Activated gamma-delta T cell treated with Interleukin-2 at 50 U/mL for 16 hours (primary cell): ENCODE measurements at places on chromosomes 7 and 10.

DNA sequence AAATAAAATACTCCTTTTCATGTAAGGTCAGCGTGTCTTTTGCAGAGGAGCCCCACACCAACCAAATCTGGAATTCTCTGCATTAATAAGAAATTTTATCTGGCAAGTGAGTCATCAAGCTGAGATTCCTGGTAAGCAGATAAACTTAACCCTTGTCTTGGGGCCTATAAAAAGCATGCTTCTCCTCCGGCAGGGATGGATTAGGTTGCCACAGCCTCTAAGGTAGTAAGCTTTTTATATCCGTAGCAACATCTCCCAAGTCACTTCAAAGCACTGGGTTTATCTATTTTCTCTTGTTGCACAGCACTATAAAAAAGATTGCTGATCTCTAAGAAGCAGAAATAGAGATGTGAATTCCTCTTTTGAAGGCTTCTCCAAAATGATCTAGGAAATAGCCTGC, 202.8 kb upstream of the NOBOX start:
- no peak for DNase-seq

- no peak for DNase-seq
These were observed 115.6 kb downstream of the CDH23 start for GRCh38 chr10:71512312-71512711.

DNA sequence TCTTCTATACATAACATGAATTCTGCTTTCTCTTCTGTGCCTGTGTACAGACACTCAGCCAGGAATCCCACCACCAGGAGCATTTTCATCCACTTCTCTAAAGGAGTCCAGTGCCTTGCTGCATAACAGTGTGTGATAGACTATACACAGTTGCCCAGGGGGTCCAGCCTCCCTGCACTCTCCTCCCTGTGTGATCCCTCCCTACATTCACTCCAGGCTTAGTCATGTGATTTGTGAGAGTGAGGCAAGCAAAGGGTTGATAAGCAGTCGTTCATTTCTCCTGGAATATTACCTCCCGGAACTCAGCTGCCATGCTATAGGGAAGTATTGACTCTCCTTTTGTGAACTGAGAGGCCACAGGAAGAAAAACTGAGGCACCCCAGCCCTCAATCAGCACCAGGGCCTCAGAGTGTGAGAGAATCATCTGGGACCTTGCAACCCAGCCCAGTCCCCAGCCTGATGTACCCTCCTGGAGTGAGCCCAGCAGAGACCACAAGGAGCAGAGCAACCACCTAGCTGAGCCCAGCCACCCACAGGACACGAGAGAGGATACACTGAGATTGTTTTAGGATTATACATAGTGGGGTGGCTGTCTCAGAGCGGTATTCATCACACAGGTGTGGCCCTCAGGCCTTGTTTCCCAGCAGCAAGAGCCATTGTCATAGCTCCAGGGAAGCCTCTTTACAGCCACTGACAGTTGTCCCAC, 45.0 kb upstream of the EEPD1 start:
- DNase-seq = no peak

DNA sequence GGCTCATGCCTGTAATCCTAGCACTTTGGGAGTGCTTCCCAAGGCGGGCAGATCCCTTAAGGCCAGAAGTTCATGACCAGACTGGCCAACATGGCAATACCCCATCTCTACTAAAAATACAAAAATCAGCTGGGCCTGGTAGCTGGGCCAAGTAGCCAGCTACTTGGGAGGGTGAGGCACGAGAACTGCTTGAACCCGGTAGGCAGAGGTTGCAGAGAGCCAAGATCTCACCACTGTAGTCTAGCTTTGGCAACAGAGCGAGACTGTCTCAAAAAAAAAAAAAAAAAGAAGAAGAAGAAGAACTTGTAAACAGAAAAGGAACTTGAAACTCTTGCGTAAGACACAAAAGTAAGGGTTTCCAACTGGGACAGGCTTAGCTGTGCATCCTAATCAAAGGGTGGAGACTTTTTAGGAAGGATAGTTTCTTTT, 5.6 kb upstream of the IFIT2 start:
- no peak for DNase-seq

- no peak for DNase-seq
These were observed 25.7 kb upstream of the PDCD4 start for GRCh38 chr10:110845756-110846620.

- no peak for DNase-seq
These were observed 9.8 kb downstream of the RBP4 start for GRCh38 chr10:93591065-93591808.

- no peak for DNase-seq
These were observed 846.8 kb downstream of the IPMK start for GRCh38 chr10:57420881-57421280.

- no peak for DNase-seq
These were observed 107.4 kb downstream of the EEPD1 start for GRCh38 chr7:36260481-36260880.

GRCh38 chr7:80309971-80310549, 175.4 kb downstream of the GNAI1 start:
- no peak for DNase-seq

GRCh38 chr7:25180592-25180923, 47.7 kb downstream of the NPVF start:
- DNase-seq = no peak

- DNase-seq = no peak
These were observed 93.9 kb downstream of the FAM53B start for GRCh38 chr10:124650263-124650662.

DNA sequence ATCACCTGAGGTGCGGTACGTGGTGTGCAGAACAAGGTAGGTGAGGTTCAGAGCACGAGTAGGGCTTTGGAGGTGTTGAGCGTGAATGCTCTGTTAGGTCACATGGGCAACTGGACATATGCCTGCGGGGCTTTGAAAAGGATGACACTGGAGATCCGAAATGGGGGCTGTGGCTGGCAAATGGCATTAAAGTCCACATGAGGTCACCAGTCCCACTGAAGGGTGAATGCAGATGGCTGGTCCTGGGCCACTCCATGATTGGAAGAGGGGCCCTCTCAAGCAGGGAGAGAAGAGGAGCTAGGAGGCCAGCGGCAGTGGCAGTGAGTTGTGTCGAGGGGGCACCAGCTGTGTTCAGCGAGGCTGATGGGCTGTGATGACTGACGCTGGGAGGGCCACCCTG, 254.9 kb upstream of the SHH start:
- no peak for DNase-seq

GRCh38 chr7:1288996-1289551, 56.4 kb downstream of the UNCX start:
- no peak for DNase-seq

- DNase-seq = no peak
These were observed 61.8 kb downstream of the NEURL1 start for GRCh38 chr10:103555325-103555649.

DNA sequence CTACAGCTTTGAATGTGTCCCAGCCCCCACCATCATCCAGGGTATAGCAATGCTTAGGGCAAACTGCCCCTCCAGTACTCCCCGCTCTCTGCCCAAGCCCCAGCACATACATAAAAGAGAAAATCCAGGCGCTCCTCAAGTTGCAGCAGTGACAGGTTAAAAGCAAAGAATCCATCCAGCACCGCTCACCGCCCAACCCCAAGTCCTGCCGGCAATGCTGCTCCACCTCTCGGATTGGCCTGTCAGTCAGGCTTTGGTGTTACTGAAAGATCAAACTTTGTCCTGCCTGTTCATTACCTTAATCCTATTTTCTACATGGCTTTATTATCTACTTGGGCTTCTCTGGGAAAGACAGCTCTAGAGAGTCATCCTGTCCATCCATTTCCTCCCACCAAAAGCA, 31.9 kb downstream of the DPCD start:
- no peak for DNase-seq

DNA sequence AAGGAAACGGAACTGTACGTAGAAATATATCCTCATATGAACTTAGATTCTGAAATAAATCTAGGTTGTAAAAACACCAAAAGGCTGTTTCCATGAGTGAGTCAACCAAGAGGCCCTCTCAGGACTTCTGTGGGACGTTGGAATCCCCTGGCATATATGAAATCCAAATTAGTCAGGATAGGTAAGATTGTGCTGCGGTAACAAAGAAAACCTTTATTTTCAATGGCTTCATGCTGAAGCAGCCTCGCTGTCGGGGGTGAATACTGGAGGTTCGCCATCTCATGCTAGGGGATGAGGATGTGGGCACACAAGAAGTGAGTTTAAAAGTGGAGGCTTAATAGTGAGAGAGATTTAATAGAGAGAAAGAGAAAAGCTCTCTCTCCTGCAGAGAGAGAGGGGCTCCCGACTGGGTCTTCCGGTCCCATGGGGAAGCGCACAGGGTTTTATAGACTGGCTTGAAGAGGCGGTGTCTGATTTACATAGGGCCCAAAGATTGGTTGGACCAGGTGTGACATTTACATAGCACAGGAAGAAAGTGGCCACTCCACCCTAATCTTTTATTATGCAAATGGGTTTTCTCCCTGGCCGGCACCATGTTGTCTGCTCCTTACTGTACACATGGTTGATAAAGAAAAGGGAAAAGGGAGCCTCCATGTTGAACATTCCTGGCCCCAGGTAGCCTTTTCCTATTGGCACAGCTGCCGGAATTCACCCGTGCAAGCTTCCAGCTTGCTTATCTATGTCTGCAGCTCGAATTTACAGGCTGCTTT, 52.3 kb upstream of the SEPHS1 start:
- DNase-seq = no peak

- no peak for DNase-seq
These were observed 371.2 kb upstream of the LRRN3 start for GRCh38 chr7:110719741-110720140.

DNA sequence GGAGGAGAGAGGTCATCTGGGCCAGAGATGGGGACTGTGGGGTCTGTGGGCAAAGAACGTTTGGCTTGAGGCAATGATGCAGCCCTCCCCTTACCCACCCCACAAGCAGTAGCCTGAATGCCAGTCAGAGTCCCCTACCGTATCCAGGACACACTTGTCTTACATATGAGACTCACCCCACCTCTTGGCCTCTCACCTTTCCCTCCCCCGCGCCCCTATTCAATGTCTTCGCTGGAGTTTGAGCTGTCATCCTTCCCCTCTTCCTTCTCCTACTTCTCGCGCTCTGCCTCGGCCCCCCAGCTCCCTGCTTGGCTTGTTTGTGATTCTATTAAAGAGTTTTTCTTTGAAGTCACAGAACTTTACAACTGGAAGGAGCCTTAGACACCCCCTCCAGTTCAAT, 8.9 kb downstream of the PRRT4 start:
- DNase-seq = no peak

DNA sequence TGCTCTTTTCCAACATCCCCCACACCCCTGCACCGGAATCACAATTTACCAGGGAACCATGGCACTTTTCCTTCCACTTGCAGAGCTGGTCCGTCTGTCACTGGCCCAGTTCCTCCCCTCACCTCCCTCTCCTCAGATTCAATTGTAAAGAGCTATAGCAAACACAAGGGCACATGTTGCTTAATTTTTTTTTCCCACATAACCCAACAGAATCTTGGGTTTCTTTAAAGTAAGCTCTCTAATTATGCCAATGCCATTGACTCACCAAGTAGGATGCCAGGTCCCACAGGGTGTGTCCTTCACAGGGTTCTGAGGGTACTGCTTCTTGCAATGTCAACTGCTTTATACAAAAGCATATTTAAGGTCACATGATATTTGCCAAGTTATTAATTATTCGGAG, 262.2 kb downstream of the AUTS2 start:
- no peak for DNase-seq

GRCh38 chr7:129853661-129854268, 99.0 kb downstream of the UBE2H start:
- no peak for DNase-seq

DNA sequence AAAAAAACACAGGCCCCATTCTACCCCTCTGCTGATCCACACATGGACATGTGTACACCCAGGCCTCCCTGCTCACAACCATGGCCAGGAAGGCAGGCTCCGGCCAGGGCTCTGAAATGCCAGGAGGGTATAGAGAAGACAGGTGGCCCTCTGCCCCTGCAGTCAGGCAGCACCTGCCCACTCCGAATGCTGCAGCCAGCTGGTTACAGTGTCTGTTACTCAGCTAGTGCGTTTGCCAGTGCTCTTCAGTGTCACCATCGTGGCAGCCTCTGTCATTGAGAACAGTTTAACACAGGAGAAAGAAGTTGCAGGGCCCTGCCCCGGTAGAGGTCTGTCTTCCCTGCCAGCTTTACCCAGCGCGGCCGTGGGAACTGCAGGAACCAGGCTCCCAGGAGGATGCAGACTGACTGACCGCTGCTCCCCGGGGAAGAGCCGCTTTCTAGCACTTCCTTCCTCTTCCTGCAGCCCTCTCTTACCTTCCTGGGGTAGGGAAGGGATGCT, 128.8 kb upstream of the FAM20C start:
- DNase-seq = no peak

GRCh38 chr7:1136841-1137516, 23.0 kb downstream of the ZFAND2A start:
- DNase-seq = no peak

GRCh38 chr10:80599424-80599847, 61.7 kb downstream of the SH2D4B start:
- DNase-seq = no peak
